HuH-7.5 (cell line): ENCODE measurements at places on chromosomes 2 and 18.
A peak's percentile ranks its signal among the peaks of the same experiment; 100 is the strongest.

GRCh38 chr2:168515502-168515901, 59.4 kb downstream of the CERS6 start:
- DNase-seq: no peak

DNA sequence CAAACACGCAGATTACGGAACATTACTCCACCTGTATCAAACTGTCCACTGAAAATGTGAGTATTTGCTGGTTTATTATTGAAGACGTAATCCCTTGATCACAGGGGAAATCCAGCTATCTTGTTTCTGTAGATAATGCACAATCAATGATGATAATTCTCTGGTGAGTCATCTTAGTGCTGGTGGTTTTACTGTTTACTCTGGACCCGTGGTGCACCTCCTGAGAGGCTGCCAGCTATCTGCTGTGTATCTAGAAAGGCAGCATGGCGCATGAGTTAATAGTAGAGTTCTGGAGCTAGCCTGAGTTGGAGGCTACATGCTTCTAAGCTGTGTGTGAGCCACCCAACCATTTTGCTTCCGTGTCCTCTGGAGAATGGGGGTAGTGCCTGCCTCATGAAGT, 6.5 kb downstream of the NCAPH start:
- no peak for DNase-seq

- DNase-seq: no peak
Measured at GRCh38 chr18:54327818-54328217, 29.8 kb downstream of the STARD6 start.

GRCh38 chr18:23135550-23136325, 453 bp downstream of the CABLES1 start:
- DNase-seq: peak; percentile 53

- no peak for DNase-seq
Measured at GRCh38 chr18:12741351-12741750, 38.5 kb downstream of the PSMG2 start.

DNA sequence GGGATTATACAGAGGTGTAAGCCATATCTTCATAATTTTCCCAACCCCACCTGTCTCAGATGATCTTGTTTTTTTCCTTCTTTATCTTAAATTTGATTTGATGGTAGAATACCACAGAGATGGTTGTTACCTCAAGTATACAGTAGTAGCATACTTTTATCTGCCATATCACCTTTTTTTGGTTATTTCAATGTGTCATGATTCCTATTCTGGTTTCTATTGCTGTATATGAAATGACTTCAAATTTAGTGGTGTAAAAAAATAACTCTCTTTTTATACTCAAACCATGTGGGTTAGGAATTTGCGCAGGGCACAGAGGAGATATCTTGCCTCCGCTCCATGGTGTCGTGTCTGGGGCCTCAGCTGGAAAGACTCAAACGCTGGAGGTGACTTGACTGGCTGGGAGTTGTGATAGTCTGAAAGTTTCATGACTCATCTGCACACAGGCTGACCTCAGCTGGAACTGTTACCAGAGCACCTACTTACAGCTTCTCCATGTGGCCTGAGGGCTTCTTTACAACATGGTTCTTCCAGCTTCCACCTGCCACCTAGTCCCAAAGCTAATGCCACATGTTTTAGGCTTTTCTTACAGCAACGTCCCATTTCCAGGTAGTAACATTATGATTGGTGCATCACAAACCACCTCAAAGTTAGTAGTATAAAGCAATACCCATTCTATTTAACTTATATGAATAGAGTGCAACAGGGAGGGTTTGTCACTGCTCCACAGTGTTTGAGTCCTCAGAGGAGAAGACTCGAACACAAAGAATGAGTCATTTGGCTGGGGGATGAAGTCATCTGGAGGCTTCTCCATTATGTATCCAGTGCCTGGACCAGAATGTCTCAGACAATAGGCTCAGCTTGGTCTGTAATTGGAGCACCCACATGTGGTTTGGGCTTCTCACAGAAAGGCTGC, 82.3 kb upstream of the XPO1 start:
- no peak for DNase-seq

- no peak for DNase-seq
Measured at GRCh38 chr2:69238449-69239031, 148.5 kb downstream of the GFPT1 start.
